Omental fat pad (tissue), 4 donors: ENCODE measurements at places on chromosomes 12 and 14. TPM values are rescaled to one million over a fixed set of nuclear protein-coding genes. Genes with fewer than 3 reads are reported as not detected.

CLECL1 gene
- not detected for total RNA-seq

ZNF891 gene
- total RNA-seq, result 3.1 TPM

NUAK1 gene
- total RNA-seq, result 12.7 TPM

PTCSC3 gene
- not detected for total RNA-seq

KRT82 gene
- not detected for total RNA-seq

PLEK2 gene
- total RNA-seq, result not detected

SLC25A47 gene
- not detected for total RNA-seq

JPH4 gene
- 1.2 TPM for total RNA-seq

IRAK4 gene
- 24.4 TPM for total RNA-seq

CELA1 gene
- not detected for total RNA-seq
